Activated CD4-positive, CD25-positive, alpha-beta regulatory T cell treated with anti-CD3 and anti-CD28 coated beads, Interleukin-2, amount 50 U/mL, for 16 hours (primary cell): ENCODE measurements at places on chromosomes 1 and 21.
A peak's percentile ranks its signal among the peaks of the same experiment; 100 is the strongest.

DNA sequence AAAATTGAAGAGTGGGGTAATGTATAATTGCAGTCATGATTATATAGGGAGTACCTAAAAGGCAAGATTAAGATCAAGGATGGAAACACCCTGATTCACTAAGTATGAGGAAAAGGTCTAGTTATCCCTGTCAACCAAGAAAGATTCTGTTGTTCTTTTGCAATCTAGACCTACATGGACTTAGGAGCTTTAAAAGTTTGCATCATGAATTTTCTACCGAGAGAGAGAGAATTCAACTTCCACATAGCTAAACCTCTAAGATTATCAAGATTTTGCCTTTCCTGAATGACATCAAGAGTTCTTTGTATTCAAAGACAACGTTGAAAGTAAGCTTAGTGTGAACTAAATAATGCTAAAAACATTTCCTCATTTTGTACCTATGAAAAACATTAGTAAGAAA, 78.8 kb upstream of the RBM34 start:
- no peak for DNase-seq

- no peak for DNase-seq
Observed at GRCh38 chr1:202107801-202108731, 14.7 kb upstream of the GPR37L1 start.

GRCh38 chr1:171142416-171143385, 42.4 kb upstream of the FMO2 start:
- DNase-seq = no peak

DNA sequence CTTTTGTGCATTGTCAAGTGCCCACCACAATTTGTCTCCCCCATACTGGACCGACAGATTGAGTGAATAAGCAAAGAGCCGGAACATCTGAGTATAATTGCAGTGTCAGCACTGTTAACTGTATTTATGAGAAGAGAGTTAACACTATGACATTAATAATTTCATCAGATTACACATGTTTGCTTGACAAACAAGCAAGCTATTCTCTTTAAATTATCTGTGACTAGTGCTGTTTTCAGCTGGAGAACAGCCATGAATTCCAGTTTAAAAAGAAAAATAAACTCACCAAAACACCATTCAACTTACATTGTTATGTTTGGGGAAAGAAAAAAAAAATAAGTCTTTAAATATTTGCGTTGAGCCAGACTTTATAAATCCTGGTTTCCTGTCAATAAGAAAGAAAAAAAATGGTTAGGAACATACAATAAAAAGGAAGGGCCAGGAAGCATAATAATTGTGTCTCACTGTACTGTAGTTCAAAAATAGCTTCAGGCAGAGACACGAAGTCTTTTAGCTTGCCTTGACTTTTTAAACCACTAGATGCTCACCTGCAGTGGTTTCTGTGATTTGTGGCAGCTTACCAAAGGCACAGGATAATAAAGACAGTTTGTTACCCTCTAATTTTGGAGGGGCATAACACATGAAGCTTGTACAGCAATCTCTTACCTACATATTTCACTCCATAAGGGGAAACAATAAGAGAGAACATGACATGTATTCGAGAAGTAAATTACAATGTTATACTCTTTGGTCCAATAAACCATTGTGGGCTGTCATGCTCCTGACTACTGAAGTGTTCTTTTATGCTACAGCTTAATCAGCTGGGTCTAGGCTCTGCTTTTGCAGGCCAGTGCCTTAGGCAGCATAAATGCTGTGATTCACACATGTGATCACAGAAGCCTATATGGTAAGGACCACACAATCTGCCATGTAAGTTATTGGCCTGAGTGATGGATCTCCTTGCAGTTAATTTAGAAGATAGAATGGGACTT, 302.0 kb upstream of the ADGRL2 start:
- no peak for DNase-seq

- DNase-seq = no peak
Observed at GRCh38 chr1:147124266-147124665, 48.0 kb downstream of the PRKAB2 start.

DNA sequence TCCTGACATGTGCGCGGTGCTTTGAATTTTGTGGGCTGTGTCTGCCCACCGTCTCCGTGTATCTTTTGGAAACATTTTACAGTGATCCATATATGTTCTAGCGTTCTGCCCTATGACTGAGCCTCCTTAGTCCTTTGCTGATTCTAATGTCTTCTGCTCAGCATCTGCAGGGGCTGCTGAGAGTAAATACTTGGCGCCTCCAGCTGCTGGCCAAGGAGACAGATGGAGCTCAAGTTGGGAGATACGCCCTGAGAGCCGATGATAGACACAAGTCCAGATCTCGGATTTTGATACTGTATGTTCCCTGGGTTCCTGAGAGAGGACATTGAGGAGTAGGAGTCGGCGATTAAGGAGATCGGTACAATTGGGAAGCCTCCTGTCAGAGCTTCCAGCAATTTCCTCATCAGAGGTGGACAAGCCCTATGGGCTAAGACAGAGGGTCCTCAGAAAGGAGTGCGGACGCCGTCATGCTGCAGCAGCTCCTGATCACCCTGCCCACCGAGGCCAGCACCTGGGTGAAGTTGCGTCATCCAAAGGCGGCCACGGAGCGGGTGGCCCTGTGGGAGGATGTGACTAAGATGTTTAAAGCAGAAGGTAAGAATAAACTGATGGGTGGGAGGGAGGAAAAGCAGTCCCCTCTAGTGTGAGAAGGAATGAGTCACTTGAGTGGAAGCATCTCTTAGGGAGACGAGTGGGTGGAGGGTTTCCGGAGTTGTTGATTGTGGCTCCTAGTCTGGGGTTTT, 390 bp downstream of the ZFP69B start:
- DNase-seq = peak; percentile 60

GRCh38 chr1:59408608-59409240, 111.8 kb downstream of the FGGY start:
- no peak for DNase-seq

DNA sequence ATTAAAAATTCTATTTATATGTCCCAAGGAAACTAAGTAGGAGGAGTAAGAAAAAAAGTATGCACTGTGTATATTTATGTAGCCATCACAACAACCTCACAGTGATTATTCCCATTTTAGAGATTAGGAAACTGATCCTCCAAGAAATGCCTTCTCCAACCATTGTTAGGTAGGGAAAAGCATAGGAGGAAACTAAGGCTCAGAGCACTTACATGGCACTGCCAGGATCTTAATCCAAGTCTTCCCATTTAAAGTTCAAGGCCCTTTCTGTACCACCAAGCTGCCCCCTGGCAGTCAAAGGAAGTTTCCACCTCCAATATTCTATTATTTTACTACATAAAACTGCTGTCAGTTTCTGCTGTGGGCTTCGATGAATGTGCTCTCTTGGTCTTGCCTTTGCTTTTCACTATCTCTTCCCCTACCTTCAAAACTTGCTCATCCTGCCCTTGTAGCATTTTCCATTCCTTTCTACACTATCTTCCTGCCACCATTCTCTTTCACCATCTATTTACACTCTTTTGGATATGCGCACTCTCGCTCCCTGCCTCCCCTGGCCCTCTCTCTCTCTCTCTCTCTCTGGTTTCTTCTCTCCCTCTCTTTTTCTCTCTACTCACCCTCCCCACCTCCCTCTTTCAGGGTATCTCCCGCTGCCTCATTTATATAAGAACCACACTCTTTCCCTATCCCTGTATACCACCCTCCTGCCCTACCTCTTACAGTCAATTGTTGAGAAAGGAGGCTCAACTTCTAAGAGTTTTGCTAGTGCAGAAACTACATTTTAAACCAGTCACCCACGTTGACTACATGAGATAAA, 34.0 kb downstream of the PUM1 start:
- no peak for DNase-seq

- no peak for DNase-seq
Observed at GRCh38 chr1:56378341-56379070, 200.9 kb downstream of the PLPP3 start.

DNA sequence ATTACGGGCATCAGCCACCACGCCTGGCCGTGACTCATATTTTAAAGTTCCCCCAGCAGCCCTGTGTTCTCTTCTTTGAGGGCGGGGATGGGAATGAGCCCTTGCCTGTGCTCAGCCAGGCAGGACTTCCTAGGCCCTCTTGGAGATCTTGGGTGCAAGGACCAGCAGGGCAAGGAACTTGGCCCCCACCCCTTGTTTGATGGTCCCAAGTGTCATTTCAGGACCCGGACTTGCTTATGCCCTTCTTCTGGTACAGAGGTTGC, 9.3 kb downstream of the RASSF5 start:
- no peak for DNase-seq

- no peak for DNase-seq
Observed at GRCh38 chr21:43280949-43281633, 112.3 kb downstream of the CRYAA start.

DNA sequence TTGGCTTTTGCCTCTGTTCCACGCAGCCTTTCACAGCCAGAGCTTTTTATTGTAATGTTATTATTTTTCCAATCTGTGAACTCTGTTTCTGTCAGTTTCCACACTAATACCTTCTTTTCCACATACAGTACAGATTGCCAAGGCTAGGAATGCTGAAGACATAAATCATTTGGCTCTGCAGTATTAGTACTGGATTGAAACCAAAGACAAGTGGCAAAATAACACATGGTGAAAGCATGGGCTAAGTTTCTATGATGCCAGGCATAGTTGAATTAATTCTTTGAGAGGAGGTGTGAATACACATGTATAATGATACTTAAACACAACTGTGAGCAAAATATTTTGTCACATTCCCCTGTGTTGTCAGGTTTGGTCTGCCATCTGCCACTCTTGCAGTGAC, 73.5 kb downstream of the TMEM200B start:
- DNase-seq = no peak

GRCh38 chr1:2534687-2535441, 4.8 kb upstream of the HES5 start:
- no peak for DNase-seq

DNA sequence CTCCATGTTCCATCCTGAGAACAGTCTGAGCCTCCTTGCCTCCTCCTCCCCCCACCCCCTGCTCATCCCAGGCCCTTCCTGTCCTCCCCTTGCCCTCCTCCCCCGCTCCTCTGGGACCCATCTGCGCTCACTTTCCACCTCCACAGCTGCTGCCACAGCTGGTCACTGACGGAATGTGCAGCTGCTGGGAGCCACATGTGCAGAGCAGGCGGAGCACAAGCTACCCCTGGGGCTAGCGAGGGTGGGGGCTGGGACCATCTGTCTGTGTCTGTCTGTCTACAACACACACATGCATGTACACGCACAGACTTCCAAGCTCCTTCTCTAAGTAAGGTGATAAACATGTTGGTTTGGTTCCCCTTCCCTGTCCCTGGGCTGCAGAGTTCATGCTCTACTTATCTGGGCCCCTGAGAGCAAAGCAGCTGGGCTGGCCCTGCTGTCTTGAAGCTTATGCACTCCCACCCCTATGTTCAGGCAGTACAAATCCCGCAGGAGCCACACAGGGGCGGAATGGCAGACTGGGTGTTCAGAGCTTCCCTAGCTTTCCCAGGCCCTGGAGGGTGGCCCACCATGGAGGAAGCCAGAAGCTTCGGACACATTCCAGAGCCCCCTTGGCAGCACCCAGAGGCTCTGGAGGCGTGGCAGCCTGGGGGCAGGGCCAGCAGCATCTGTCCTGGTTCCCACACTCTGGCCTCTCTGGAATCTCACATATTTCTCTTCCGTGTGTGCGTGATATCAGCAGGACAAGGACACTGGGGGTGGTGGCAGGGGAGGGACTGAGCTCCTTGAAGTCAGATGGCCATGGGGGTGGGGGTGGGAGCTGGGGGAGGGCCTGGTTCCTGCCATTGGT, 7.0 kb upstream of the HEYL start:
- DNase-seq = no peak

DNA sequence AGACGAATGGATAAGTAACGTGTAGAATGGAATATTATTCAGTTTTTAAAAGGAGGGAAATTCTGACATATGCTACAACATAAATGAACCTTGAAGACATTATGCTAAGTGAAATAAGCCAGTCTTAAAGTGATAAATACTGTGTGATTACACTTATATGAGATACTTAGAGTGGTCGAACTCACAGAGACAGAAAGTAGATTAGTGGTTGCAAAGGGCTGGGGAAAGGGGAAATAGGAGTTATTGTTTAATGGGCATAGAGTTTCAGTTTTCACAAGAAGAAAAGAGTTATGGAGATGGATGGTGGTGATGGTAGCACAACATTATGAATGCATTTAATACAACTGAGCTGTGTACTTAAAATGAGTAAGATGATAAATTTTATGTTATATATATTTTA, 14.7 kb upstream of the AHCYL1 start:
- DNase-seq = no peak

- DNase-seq = no peak
Observed at GRCh38 chr1:86933562-86934377, 19.3 kb downstream of the HS2ST1 start.

- no peak for DNase-seq
Observed at GRCh38 chr1:186595969-186596368, 84.3 kb downstream of the PTGS2 start.

- DNase-seq = no peak
Observed at GRCh38 chr21:36079671-36080070, 9.8 kb downstream of the CBR1 start.

- no peak for DNase-seq
Observed at GRCh38 chr1:114756009-114756892, 1.5 kb downstream of the CSDE1 start.

GRCh38 chr1:236253918-236254637, 27.7 kb downstream of the ERO1B start:
- no peak for DNase-seq

- DNase-seq = no peak
Observed at GRCh38 chr1:162081316-162081715, 11.8 kb downstream of the NOS1AP start.

DNA sequence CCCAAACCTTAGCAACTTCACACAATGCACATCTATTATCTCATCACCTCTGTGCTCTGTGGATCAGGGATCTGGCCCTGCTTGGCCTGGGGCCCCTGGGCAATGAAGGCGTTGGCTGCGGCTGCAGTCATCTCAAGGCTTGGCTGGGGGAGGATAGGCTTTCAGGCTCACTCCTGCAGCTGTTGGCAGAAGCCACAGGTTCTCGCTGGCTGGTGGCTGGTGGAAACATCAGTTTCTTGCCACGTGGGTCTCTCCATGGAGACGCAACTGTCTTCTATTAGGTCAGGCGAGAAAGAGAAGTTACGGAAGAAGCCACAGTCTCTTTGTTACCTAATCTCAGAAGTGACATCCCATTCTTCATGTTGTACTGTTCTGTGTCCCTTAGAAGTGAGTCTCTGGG, 3.6 kb upstream of the NPPA start:
- DNase-seq = no peak

GRCh38 chr21:18148401-18148800, 96.2 kb upstream of the CHODL start:
- no peak for DNase-seq

GRCh38 chr1:200786788-200787187, 48.1 kb downstream of the CAMSAP2 start:
- DNase-seq = no peak

- no peak for DNase-seq
Observed at GRCh38 chr1:51863384-51863783, 15.1 kb downstream of the NRDC start.
